ENCODE measurements at places on chromosomes 2 and 18. TPM values are rescaled to one million over a fixed set of nuclear protein-coding genes. Genes with fewer than 3 reads are reported as not detected.

The HMSD gene
- total RNA-seq, result 0.69 TPM

The LIPG gene
- total RNA-seq, result 6.9 TPM

The SLC8A1 gene
- 190 TPM for total RNA-seq

The CROCC2 gene
- total RNA-seq, result 1.4 TPM

The NEMP2 gene
- total RNA-seq, result 2.3 TPM

Data from diencephalon (tissue), 1 donor.